ENCODE measurements at places on chromosomes 12 and 14. TPM values are rescaled to one million over a fixed set of nuclear protein-coding genes. Genes with fewer than 3 reads are reported as not detected.

Gene KRT71
- not detected for total RNA-seq

Gene NUMB
- 95.1 TPM for total RNA-seq

Gene CEBPE
- 0.26 TPM for total RNA-seq

Gene ADGRD1
- 167 TPM for total RNA-seq

Gene MAP3K9
- 13.1 TPM for total RNA-seq

Gene POTEM
- total RNA-seq: not detected

Gene FAM181A
- total RNA-seq: not detected

Gene TMEM179
- total RNA-seq: not detected

Gene SLCO1B3
- not detected for total RNA-seq

Gene NOVA1
- total RNA-seq: 1.9 TPM

Gene ATP6V1D
- 84.1 TPM for total RNA-seq

Gene HCAR2
- total RNA-seq: 5.1 TPM
